ENCODE measurements at places on chromosomes 12 and 14.
A peak's percentile ranks its signal among the peaks of the same experiment; 100 is the strongest.

GRCh38 chr14:62006116-62006731, 244.0 kb downstream of the SNAPC1 start:
- no peak for DNase-seq

- DNase-seq = no peak
Measured at GRCh38 chr12:76346236-76346635, 2.0 kb downstream of the BBS10 start.

- DNase-seq = no peak
Measured at GRCh38 chr12:106106892-106107291, 31.9 kb downstream of the NUAK1 start.

DNA sequence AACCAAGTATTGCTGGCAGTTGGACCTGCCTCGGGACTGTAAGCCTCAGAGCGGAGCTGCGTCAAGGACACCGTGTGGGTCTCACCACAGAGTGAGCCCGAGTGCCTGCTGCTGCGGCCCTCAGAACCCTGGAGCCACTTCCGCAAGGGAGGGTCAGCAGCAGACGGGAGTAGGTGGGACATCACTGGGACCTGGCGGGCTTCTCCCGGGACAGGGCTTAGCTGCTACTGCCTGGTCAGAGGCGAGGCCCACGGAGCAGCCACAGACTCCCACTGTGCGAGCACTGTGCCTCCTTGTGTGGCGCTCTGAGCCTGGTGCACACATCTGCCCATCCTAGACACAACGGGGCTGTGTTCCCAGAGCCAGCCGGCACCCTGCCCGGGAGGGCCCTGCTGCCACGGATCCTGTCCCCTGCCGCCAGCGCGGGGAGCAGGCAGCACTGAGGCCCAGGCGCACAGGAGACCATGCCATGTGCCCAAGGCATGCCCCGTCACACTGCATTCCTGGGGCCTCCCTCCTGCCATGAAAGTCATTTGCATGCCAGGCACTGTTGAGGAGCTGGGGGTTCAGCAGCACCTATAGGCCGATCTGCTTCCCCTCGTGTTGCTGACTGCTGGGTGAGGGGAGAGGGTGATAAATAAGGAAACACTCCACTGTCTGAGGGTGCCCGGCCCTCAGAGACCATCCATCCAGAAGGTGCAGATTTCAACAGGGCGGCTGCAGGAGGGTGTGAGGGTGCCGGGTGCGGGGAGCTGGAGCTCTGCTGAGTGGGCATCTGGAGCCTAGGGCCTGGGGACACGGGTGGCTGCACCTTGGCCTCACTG, 10.0 kb downstream of the HIP1R start:
- no peak for DNase-seq

DNA sequence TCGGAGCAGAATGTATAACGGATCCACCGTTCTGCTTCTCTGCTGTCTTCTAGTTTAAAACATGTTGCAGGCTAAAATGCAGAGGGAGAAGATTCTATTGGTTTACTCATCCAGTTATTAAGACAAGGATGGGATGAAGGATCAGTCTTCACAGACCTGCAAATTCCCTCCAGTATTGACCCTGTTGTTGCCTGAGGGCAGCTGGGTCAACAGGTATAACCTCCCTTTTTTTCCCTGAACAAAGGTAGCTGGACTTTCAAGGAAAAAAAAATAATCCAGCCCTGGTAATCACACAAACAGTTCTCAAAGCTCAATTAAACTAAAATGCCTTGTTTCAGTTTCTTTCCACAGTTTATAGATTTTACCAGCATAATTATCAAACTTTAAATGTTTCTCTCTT, 480.6 kb downstream of the ZFP36L1 start:
- DNase-seq = no peak

- no peak for DNase-seq
Measured at GRCh38 chr14:53640695-53641094, 315.9 kb downstream of the BMP4 start.

DNA sequence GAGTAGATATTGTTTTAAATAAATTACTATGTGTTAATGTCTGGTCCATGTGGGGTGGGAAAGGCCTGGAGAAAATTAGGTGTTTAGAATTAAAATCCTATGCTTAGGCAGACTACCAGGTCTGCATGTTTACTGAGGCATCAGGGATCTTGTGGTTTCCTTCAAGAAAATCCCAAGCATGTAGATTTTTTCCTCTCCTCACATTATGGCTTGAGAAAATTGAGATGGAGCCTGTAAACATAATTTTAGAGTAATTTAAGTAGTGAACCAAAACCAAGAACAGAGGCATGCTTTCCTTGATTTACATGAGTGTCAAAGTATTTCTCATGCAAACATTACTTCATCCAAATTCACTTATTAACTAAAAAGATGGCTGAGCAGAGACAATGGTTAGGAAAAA, 823.7 kb downstream of the AACS start:
- no peak for DNase-seq

GRCh38 chr12:75831402-75831801, 200.2 kb downstream of the PHLDA1 start:
- no peak for DNase-seq

GRCh38 chr12:27431185-27431584, 15.4 kb upstream of the SMCO2 start:
- DNase-seq = no peak

DNA sequence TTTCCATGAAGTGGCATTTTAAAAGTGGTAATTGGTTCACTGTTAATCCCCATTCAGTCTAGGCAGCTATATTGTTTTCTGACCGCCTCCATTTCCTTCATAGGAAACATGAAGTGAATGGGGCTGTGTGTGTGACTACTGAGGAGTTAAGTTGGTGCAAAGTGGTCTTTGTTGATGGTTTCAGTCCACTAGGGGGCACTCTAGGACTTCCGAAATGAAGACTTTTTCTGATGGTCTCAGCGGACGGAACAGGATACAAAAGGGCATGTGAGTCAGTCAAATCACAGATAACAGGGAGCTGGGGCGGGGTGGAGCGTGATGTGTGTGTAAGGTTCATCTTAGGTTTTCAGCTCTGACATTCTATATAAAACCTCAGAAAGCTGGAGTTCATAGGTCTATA, 240.1 kb upstream of the OR4E1 start:
- no peak for DNase-seq

DNA sequence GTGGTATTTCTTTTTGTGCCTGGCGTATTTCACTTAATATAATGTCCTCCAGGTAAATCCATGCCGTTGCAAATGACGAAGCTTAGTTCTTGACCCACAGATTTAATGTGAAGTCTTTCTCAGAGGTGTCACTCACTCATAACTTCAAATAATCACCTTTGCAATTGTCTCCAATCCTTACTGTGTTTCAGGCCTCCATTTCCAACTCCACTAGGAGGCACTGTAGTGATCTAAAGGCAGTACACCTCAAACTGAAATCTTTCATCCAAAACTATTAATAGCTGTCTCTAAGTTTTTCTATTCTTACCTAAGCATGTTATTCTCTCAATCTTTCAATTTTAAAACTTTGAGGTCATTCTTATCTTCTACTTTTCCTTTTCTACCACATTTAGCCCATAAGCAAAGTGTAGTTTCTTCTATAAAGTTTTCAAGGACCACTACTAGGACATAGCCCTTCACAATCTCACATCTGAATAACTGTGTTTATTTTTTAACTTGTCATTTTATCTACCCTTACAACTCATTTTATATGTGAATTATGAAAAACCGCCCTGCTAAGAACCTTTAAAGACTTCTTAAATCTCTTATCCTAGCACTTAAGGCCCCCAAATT, 25.5 kb upstream of the FBXO34 start:
- DNase-seq = no peak

DNA sequence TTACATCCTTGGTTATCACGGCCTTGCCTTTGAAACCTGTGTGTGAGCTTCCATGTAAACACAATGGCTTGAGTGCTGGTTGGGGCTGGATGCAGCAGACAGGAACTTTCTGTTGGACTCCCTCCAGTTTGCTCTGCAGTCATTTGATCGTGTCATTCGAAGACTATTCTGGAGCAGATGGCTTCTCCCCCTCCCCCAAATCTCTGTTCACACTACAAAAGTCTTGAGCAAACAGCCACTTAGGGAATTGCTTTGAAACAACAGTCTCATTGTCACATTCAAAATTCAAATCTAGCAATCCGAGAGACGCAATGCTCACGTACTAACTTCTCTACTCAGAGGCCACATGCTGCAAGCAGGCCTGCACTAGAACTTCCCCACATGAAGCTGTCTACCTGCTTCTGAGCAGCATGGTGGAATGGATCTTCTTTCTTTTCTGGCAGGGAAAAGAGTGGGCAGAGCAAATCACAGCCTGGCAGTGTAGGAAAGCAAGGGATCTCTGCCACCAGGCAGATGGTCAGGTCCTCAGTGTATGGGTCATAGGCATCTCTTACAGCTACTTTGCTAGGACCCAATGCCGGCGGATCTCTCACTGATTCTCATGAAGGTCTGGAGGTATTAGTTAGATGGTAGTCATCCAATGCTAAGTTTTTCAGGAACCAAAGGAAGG, 214.2 kb downstream of the PPM1H start:
- no peak for DNase-seq

GRCh38 chr14:94381149-94382030, 7.0 kb downstream of the SERPINA1 start:
- DNase-seq = no peak

GRCh38 chr14:38056270-38056669, 151.4 kb upstream of the SSTR1 start:
- DNase-seq = no peak

- no peak for DNase-seq
Measured at GRCh38 chr14:80718940-80719339, 222.6 kb downstream of the CEP128 start.

DNA sequence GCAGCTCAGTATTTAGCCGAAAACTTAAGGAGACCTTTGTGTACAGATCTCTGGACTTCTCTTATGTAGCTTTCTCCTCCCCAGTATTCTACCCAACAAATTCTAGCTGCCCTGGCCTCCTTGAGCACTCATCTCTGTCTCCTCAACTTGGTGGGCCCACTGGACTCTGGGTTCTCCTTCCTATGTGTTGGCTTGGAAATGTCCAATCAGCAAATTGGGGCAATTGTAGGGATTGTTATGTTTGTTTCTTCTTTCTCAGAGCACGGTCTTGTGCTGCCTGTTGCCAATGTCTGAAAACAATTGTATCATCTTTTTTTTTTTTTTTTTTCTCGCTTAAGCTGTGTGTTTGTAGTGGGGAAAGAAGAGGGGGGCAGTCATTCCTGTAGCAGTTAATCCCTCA, 30.2 kb downstream of the NTN4 start:
- DNase-seq = no peak

DNA sequence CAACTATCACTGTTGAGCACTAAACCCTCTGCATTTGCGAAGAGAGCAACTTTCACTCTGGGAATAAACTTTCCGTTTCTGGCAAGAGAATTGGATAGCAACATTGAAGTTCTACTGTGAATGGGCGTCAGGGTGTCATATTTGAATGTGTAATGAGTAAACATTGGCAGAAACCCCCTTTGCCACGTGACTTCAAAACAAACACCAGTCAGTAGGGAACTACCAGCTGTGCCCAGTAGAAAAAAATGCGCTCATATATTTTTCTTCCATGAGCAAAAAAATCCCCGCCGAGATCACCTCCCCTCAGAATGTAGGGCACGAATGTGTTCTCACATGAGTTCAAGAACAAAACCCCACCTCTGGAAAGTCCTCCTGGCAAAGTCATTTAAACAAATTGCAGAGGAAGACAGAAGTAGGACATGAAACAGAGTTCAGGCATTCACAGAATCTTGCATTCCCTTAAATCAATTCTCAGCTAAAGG, 80.6 kb downstream of the BTG1 start:
- DNase-seq = no peak

- DNase-seq = no peak
Measured at GRCh38 chr12:109729371-109729781, 15.8 kb downstream of the FAM222A start.

DNA sequence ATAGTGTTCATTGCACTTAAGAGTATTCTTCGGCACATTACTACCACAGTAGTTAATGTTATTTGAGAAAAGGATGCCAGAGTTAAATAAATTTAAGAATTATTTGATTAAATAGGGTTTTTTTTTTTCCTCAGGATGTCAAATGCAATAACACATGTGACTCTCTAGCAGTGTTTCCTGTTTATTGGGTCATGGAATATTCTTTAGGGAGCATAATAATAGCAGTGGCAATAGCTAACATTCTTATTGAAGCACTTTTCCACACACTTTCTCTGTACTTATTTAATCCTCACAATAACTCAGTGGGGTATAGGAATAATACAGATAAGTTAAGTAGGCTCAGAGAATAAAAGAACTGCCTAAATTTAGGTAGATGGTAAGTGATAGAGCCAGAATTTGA, 44.3 kb downstream of the SCYL2 start:
- DNase-seq = no peak

DNA sequence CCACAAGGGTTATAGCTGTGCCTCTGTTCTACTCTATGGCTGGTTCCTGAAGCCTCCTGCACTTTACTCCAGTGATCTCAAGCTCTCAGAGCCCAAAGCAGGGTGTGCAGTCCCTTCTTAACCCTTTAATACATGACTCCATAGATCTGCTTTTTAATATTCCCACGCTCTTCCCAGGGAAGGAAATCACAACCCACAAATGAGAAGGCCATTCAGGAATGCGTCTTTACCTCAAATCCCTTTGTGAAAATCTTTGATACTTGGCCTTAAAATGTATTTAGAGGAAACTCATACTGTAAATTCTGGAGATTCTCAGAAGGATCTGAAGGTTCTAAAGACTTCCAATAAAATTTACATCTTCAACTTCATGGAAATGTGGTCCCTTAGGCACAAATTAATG, 17.0 kb downstream of the NID2 start:
- DNase-seq = no peak

- no peak for DNase-seq
Measured at GRCh38 chr14:24535737-24536136, 27.7 kb upstream of the CMA1 start.

- DNase-seq = peak; percentile 21
Measured at GRCh38 chr14:67674139-67674479, 323 bp downstream of the VTI1B start.

DNA sequence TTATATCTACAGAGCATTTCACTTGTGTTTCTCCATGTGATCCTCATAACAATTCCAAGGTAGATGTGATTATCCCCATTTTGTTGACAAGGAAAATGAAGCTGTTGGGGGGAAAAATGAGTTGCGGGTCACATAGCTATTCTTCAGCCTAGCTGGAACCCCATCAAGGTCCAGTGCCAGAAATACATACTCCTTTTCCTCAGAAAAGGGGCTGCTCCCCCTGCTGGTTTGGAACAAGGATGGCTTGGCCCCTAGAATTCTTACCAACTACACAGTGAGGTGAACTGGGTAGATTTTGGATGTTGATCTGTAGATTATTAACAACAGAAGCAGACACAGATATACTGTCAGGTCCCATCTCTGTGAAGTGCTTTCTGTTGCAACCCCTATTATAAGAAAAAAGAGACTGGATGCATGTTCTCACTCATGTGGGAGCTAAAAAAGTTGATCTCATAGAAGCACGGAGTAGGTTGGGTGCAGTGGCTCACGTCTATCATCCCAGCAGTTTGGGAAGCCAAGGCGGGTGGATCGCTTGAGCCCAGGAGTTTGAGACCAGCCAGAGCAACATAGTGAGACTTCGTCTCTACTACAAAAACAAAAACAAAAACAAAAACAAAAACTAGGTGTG, 8.9 kb downstream of the IKZF4 start:
- no peak for DNase-seq

GRCh38 chr12:38540156-38540555, 223.6 kb downstream of the ALG10B start:
- DNase-seq = no peak

GRCh38 chr12:42332301-42333285, 6.6 kb downstream of the PPHLN1 start:
- DNase-seq = no peak

Data from NCI-H187 treated with DMSO at 0.1 percent for 48 hours (cell line).